BE2C (cell line): ENCODE measurements at places on chromosomes 6 and 20.

- DNase-seq: no peak
Observed at GRCh38 chr6:168601546-168601945, 160.6 kb downstream of the SMOC2 start.

GRCh38 chr6:142647449-142648035 is 297.4 kb downstream of the HIVEP2 start:
- DNase-seq: no peak

- DNase-seq: peak; percentile 49
Observed at GRCh38 chr6:167469672-167470071, 144.8 kb downstream of the TTLL2 start.

DNA sequence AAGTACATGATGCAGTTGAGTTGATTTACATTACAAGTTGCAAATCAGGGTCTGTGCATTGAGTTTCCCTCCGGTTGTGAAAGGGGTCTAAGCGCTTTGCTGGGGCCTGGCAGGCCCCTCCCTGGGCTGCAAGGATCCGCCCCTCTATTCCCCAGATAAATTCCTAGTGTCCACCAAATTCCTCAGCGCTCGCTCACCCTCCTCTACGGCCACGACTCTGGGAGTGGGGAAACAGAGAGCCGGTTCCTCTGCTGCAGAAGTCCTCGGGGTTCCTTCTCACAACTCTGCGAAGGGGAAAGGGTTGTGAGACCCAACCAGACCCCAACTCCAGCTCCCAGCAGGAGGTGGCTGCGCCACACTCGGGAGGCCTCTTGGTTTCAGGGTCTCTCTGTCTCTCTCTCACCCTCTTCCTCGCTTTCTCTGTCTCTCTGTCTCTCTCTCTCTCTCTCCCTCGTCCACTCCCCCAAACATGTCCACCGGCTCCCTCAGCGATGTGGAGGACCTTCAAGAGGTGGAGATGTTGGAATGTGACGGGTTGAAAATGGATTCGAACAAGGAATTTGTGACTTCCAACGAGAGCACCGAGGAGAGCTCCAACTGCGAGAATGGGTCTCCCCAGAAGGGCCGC is at the start of gene TCF21:
Gene TCF21 (plus strand): TSS at position 185 of the 628 bp plus-strand sequence. CDS start 285 bp downstream, at position 470.
- no peak for DNase-seq

DNA sequence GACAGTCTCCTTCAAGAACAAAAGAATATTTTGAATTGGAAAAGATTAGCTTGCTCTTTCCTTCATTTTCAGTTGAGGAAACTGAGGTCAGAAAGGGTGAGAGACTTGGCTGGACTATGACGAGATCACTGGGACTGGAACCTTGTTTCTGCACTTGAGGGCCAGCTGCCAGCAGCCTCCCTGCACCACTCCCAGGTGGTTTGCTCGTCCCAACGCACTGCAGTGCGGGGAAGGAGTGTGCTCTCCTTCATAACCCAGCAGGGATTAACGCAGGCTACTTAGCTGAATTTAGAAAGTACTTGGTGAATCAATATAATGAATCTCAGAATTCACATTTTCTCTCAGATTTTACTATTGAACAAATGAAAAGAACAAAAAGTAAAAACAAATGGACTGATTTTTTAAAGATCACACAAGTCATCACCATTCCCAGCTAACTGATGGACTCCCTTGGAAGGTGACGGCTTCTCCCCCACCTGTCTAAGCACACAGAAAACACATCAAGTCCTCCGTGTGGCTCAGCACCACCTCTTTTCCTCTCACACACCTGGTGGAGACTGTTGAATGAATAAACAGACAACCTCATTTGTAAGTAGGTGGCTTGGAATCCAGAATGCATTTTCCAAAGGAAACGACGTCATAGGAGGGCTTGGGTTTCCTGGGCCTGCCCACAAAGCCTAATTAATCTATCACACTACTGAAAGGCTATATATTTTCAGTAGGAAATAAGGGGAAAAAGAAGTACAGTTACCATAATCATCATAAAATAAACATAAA is 121.0 kb downstream of the QRSL1 start:
- no peak for DNase-seq

DNA sequence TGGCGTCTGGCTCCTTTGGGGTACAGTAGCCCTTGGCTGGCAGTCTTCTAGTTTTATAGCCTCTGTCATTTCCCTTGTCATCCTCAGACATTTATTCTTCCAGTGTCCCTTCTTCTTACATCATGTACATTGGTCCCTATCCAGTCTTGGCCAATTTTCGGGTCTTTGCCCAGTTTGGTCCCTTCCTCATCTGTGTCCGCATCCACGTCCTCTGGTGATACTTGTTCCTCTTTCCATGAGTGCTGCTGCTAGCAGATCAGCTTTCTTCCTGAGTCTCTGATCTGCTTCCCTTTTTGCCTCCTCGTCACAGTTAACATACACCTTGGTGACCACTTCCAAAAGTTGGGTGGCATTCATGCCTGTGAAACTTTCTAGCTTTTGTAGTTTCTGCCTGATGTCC is 86.2 kb upstream of the GPR6 start:
- DNase-seq: no peak

DNA sequence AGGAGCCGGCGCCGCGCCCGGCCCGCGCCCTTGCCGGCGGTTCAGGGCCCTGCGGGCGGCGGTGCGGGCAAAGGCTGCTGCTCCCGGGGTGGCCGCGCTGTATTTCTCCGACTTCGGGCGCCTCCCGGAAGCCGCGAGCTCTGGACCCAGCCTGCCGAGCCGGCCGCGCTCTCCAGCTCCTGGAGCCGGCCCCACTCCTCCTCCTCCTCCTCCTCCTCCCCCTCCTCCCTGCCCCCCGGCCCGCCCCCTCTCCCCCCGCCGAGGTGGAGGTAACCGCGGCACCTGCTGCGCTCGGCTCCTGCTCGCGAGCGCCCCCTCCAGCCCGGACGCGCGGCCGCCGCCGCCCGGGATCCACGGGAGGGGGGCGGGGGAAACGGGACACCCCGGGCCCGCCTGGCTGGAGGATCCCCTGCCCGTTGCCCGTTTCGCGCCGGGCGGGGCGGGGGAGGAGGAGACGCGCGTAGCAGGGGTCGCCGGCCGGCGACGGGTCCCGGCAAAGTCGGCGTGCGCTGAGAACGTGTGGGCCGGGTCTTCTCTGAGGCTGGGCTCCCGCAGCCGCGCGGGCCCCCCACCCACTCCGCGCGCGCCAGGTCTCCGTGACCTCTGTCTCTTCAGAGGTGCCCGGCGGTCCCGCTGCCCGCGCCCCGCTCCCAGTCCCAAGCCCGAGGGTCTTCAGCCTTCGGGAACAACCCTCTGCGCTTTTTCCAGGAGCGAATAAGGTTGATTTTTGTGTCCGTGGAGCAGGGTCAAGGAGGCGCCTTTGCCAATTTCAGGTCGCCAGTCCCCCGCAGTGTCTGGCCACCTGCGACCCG is at the start of gene SLC22A23:
Gene SLC22A23 (minus strand): TSS at position 153 of the 812 bp plus-strand sequence. CDS start 491 bp downstream, outside the sequence.
- peak; percentile 33 for DNase-seq
